Breast epithelium (tissue), 4 donors: ENCODE measurements at places on chromosomes 7 and 10.

- H3K36me3 ChIP-seq: no peaks in the 10 kb centered on the region
- H3K27me3 ChIP-seq: no peaks in the 10 kb centered on the region
- H3K27ac ChIP-seq: peak overlapping the region; percentile 86
- H3K4me3 ChIP-seq: peak overlapping the region; percentile 89
- DNase-seq: no peak
- peaks cover 10% of the 10 kb centered on the region for H3K4me1 ChIP-seq
These were observed 4.0 kb downstream of the MXI1 start for GRCh38 chr10:110211465-110211843.

DNA sequence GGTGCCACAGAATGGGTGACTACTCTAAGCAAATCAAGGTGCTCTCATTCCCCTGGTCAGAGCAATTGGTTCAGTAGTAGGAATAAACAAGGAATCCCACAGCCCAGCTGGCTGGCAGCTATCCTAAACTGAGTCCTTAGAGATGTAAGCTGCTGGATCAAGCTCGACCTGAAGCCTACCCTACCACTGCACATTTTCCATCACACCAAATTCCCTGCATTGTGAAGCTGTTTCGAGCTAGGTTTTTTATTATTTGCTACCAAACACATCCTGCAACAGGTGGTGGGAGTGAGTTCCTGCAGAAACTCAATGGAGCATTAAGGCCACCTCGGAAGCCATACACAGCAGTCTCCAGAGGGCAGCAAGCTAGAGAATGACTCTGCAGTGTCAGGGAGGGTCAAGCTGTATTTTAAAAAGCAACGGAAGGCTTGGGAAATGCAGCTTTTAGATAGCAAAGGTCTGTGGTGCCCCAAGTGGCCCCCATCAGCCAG, 33.7 kb upstream of the TNRC18 start:
- H3K4me1 ChIP-seq: no peaks in the 10 kb centered on the region
- peak overlapping the region; percentile 58 for H3K27ac ChIP-seq
- H3K36me3 ChIP-seq: no peaks in the 10 kb centered on the region
- no peak for DNase-seq
- H3K27me3 ChIP-seq: no peaks in the 10 kb centered on the region

GRCh38 chr7:111470998-111471397, 91.3 kb downstream of the IMMP2L start:
- H3K4me1 ChIP-seq: no peaks in the 10 kb centered on the region
- no peak overlapping the region for H3K4me3 ChIP-seq
- H3K27me3 ChIP-seq: no peaks in the 10 kb centered on the region
- no peak overlapping the region for H3K27ac ChIP-seq
- no peak for DNase-seq

DNA sequence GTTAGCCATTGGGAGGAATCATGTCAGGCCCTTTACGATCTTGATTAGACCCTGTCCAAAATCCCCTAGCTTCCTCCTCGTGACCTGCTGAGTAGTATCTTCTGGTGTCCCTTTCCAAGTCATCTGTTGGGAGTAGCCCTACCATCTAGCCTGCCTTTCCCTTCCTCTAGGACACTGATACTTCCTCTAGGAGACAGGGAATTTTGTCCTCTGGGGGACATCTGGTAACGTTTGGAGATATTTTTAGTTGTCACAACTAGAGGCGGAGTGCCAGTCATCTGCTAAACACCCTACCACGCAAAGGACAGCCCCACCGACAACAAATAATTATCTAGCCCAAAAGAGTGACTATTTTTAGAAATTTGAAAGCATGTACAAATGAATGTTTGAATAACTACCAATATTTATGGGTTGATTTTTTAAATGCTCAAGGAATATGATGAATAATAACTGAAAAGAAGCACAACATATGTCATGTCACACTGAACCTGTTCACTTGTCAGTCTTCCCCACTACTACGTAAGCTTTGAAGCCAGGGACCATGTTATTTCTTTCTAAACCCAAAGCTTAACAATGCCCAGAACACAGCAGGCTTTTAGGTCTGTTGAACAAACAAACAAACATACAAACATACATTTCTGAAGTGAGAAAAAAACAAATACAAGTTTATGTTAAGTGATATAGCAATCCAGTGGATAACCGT, 105.9 kb downstream of the ARHGAP12 start:
- no peaks in the 10 kb centered on the region for H3K4me1 ChIP-seq
- H3K27me3 ChIP-seq: no peaks in the 10 kb centered on the region
- H3K27ac ChIP-seq: no peak overlapping the region
- H3K4me3 ChIP-seq: no peak overlapping the region
- no peaks in the 10 kb centered on the region for H3K36me3 ChIP-seq

DNA sequence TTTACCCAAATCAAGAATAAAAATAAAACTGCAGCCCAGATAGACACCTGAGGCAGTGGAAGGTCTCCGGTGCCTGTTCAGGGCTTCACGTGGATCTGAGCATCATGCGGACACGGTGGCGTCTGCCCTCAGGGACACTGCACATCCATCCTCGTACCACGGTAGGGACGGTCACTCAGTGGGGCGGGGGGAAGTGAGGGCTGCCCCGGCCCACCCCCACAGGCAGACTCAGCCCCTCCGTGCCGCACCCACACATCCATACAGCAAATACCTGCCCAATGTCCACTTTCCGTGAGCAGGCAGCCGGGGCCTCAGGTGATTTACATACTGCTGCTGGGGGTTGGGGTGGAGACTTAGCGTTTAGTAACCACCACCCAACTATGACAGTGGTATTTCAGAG, 207.8 kb downstream of the DIP2C start:
- no peak overlapping the region for H3K27ac ChIP-seq
- H3K36me3 ChIP-seq: no peaks in the 10 kb centered on the region
- H3K4me3 ChIP-seq: no peak overlapping the region
- no peaks in the 10 kb centered on the region for H3K27me3 ChIP-seq
- DNase-seq: no peak

GRCh38 chr7:105776986-105777910, 99.2 kb downstream of the ATXN7L1 start:
- no peak overlapping the region for H3K27ac ChIP-seq

DNA sequence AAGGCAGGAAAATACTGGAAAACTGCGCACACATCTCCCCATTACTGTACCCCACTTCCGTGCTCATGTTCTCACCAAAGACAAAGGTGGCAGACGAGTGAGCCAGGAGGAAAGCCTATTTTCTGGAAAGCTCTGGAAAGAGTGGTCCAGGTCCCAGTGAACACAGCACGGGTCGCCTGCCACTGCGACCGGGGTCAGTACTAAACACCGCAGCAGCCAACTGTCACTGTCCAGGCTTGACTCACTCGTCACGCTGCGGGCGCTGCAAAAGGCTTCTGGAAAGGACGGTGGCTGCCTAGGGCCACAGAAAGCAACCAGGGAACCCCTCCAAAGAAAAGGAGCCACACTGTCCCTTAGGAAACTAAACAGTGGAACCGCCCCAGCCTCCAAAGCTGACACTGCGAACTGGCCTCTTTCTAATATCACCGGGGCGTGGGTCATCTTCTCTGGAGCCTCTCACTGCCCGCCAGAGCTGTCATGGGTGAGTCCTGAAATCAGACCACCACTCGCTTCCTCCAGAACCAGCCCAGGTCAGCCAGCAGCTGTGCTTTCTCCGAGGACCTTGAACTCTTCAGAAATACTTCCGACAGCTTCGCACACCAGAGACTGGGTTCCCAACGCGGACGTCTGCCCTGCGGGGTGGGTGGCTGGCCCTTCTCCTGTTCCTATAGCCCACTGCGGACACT, 4.0 kb downstream of the RADIL start:
- H3K4me3 ChIP-seq: peak overlapping the region; percentile 44
- no peaks in the 10 kb centered on the region for H3K36me3 ChIP-seq
- DNase-seq: peak; percentile 34
- peak overlapping the region; percentile 75 for H3K27ac ChIP-seq

DNA sequence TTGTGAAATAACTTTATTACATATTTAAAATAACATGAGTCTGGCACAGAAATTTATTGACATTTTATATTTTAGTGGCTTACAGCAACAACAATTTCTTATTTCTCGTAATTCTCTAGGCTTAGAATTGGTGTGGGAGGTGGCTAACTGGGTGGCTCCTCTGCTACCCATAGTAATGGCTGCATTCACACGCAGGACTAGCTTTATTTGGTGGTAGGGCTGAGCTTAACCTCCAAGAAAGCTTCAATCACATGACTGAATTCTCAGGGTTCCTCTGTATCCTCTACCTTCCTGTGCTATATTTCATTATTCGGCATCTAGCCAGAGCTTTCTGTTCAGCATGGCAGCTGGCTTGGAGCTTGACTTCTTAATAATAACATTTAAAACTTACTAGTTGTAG, 138.8 kb downstream of the ZWINT start:
- no peaks in the 10 kb centered on the region for H3K27me3 ChIP-seq
- no peak overlapping the region for H3K4me3 ChIP-seq
- H3K4me1 ChIP-seq: no peaks in the 10 kb centered on the region
- no peak overlapping the region for H3K27ac ChIP-seq
- H3K36me3 ChIP-seq: no peaks in the 10 kb centered on the region
- no peak for DNase-seq

DNA sequence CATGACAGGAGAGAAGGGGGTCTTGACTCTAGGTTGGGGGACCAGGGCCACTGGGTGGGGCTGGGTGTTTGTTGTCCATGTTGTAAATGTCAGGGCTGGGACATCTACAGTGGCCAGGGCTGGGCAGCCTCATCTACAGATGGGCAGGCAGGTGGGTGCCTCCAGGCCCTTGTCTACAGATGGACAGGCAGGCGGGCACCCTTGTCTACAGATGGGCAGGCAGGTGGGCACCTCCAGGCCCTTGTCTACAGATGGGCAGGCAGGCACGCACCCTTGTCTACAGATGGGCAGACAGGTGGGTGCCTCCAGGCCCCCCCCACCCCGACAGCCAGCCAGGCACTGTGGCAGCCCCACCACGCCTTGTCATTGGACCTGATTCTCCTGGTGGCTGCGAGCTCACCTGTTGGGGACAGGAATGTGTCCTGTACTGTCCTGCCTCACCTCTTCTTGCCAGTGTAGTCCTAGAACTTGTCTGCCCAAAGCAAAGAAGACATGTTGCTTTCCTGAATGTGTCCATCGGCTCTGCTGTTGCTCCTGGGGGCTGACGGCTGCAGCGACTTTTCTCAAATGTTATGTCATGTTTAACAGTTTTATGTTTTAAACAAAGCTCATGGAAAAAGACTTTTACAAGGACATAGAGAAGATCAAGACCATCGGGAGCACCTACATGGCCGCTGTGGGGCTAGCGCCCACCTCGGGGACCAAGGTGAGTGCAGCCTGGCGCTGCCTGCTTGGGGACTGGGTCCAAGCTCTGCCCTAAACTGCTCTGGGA, 129.9 kb downstream of the ADCY1 start:
- no peak overlapping the region for H3K4me3 ChIP-seq
- no peak for DNase-seq
- no peaks in the 10 kb centered on the region for H3K36me3 ChIP-seq

DNA sequence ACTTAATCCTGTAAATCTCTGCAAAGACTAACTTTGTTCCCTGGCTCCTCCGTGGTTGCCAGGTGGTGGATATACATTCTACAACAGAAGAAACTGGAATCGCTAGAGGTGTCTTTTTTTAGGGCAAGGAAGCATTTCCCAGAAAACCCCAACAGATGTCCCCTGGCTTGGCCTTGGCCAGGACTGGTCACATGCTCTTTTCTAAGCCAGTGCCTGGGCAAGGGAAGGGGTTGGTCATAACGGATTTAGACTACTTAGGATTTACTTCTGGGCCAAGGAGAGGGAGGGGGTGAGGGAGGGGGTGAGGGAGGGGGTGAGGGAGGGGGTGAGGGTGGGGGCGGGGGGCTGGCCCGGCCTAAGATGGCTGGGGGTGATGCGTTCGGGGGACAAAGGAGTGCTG, 105.7 kb downstream of the SNX10 start:
- H3K4me3 ChIP-seq: no peak overlapping the region
- no peaks in the 10 kb centered on the region for H3K27me3 ChIP-seq
- H3K27ac ChIP-seq: peak overlapping the region; percentile 89
- no peaks in the 10 kb centered on the region for H3K4me1 ChIP-seq
- DNase-seq: no peak

GRCh38 chr7:46150202-46150601, 229.1 kb upstream of the IGFBP3 start:
- no peaks in the 10 kb centered on the region for H3K27me3 ChIP-seq
- no peak overlapping the region for H3K4me3 ChIP-seq
- H3K27ac ChIP-seq: no peak overlapping the region
- H3K36me3 ChIP-seq: no peaks in the 10 kb centered on the region
- no peaks in the 10 kb centered on the region for H3K4me1 ChIP-seq

DNA sequence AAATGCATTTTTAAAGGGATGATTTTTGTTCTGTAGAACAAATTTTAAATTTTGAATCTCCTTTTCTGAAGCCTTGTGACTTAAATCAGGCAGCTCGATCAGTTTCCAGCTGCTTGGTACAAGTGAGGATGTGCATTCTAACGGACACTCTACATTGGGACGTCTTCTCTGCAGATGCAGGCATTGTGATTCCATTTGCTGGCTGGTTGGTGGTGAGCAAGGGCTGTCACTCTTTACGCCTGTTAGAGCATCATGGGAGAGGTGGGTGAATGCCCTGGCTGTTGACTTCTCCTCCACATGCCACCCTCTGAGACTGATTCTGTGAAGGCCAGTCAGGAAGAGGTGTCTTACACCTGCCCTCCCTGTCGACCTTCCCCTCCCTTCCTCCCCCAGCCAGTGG, 240.5 kb upstream of the RNF32 start:
- H3K27ac ChIP-seq: no peak overlapping the region
- no peaks in the 10 kb centered on the region for H3K27me3 ChIP-seq
- H3K4me1 ChIP-seq: no peaks in the 10 kb centered on the region
- DNase-seq: no peak

- peaks cover 4% of the 10 kb centered on the region for H3K36me3 ChIP-seq
- H3K27me3 ChIP-seq: no peaks in the 10 kb centered on the region
- no peak overlapping the region for H3K27ac ChIP-seq
- H3K4me3 ChIP-seq: no peak overlapping the region
- no peaks in the 10 kb centered on the region for H3K4me1 ChIP-seq
These were observed 188.1 kb downstream of the TCF7L2 start for GRCh38 chr10:113137941-113138685.

DNA sequence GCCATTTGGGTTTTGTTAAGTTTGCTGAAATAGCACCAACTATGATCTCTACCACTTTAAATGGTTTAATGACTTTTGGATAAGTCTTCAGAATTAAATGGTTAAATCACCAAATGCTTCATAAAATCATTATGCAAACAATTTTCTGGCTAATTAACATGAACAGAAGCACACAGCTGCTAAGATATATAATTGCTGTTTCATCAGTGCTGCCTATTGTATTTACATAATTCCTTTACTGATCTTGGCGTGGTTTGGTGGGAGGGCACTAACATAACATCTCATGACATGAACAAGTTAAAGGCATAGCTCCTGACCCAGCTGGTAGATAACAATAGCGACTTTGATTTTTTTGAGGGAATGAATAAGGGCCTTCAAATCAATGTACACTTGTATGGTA, 94.1 kb downstream of the FZD1 start:
- DNase-seq: no peak
- H3K27me3 ChIP-seq: no peaks in the 10 kb centered on the region
- H3K36me3 ChIP-seq: no peaks in the 10 kb centered on the region
- no peaks in the 10 kb centered on the region for H3K4me1 ChIP-seq

GRCh38 chr7:87512906-87513305, 37.4 kb upstream of the ABCB4 start:
- no peak overlapping the region for H3K27ac ChIP-seq
- no peak overlapping the region for H3K4me3 ChIP-seq
- no peaks in the 10 kb centered on the region for H3K4me1 ChIP-seq
- H3K27me3 ChIP-seq: no peaks in the 10 kb centered on the region
- no peaks in the 10 kb centered on the region for H3K36me3 ChIP-seq
- DNase-seq: no peak

GRCh38 chr10:129272866-129273650, 194.0 kb upstream of the MGMT start:
- no peaks in the 10 kb centered on the region for H3K36me3 ChIP-seq
- no peak overlapping the region for H3K27ac ChIP-seq
- no peaks in the 10 kb centered on the region for H3K27me3 ChIP-seq
- DNase-seq: no peak
- H3K4me3 ChIP-seq: no peak overlapping the region
